ENCODE measurements at places on chromosomes 5 and 9. TPM values are rescaled to one million over a fixed set of nuclear protein-coding genes. Genes with fewer than 3 reads are reported as not detected.
A peak's percentile ranks its signal among the peaks of the same experiment; 100 is the strongest.

- no peaks in the 10 kb centered on the region for H3K36me3 ChIP-seq
- H3K27ac ChIP-seq: peak overlapping the region; percentile 25
- H3K4me3 ChIP-seq: no peak overlapping the region
- H3K27me3 ChIP-seq: no peaks in the 10 kb centered on the region
These were observed 237.4 kb upstream of the PTGER4 start for GRCh38 chr5:40442346-40442745.

DNA sequence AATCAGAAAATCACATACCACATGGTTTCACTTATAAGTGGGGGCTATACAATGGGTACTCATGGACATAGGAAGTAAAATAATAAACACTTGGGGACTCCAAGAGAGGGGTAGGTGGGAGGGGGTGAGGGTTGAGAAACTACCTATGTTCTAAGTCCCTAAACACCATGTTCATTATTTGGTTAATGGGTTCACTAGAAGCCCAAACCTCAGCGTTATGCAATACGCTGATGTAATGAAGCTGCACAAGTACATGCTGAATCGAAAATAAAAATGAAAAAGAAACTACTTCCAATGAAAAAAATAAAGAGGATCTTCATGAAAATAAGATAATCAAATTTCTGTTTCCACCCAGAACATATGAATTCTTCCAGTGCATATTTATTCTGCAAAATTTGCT, 208.5 kb downstream of the TMEM161B start:
- H3K4me1 ChIP-seq: no peaks in the 10 kb centered on the region
- no peaks in the 10 kb centered on the region for H3K27me3 ChIP-seq
- no peak overlapping the region for H3K27ac ChIP-seq
- no peaks in the 10 kb centered on the region for H3K36me3 ChIP-seq
- no peak for DNase-seq

- no peak overlapping the region for H3K27ac ChIP-seq
- no peaks in the 10 kb centered on the region for H3K4me1 ChIP-seq
- no peaks in the 10 kb centered on the region for H3K36me3 ChIP-seq
- no peak for DNase-seq
These were observed 21.6 kb downstream of the PAEP start for GRCh38 chr9:135582966-135583687.

- no peak overlapping the region for H3K4me3 ChIP-seq
- DNase-seq: no peak
- no peak overlapping the region for H3K27ac ChIP-seq
These were observed 3.5 kb downstream of the PRUNE2 start for GRCh38 chr9:76902395-76902794.

DNA sequence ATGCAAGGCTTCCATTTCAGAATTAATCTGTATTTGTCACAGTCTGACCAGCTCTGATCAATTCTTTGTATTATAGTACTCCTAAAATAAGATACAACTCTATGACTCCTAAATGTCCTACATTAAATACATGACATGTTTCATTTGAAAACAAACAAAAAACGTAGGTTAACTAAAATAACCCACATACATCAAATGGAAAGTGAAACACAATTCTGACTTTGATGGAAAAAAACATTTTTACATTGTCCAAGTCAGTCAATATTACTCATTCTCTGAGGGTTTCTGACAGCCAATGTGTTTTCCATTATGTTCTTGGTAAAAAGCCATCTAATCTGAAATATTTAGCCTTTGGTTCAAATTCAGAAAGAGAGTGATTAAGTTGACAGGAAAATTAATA, 8.7 kb downstream of the HMGCS1 start:
- H3K27ac ChIP-seq: no peak overlapping the region
- H3K4me1 ChIP-seq: peaks cover 7% of the 10 kb centered on the region
- H3K27me3 ChIP-seq: no peaks in the 10 kb centered on the region
- no peak for DNase-seq
- no peaks in the 10 kb centered on the region for H3K36me3 ChIP-seq

DNA sequence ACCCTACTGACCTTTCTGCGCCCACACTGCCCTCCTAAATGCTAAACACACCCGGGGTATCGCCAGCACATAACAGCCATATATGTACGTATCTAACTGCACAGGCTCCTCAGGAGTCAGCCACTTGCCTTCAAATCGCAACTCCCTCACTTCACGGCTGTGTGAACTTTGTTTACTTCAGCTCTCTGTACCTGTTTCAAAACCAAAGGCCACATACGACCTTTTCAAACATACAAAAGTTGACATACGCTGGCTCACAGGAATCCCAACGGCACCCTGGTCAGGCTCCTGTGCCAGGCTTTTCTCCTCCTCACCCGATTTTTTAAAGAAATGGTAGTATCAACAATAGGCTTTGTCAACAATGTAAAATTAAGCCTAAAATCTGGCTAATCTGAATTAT, 39.0 kb upstream of the ZNF622 start:
- no peak for DNase-seq
- no peak overlapping the region for H3K27ac ChIP-seq
- no peak overlapping the region for H3K4me3 ChIP-seq
- no peaks in the 10 kb centered on the region for H3K27me3 ChIP-seq
- H3K4me1 ChIP-seq: no peaks in the 10 kb centered on the region

DNA sequence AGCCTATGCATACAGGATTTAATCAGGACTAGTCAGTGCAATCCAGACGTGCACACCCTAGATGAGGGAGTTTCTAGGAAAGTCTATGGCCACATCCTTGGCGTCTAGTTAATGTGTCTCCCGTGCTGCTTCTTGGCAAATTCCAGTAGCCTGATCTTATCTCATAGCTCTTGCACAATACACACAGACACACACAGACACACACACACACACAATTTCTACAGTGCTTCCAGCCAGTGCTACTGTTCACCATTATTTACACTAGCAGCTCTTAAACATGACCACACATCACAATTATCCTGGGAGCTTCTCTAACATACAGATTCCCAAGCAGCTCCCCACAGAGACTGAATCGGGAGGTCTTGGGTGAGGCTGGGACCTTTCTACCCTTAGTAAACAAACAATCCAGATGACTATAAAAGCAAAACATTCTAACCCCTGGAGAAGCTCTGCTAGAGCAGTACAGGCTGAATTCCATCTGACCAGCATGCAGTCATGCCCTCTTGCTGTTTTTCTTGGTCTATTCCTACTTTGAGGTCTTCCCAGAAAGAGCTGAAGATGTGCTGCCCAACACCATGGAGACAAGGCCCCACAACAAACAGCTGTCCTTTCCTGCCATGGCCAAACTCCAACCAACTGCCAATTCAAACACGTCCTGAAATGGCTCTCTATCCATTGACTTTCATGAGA, 236.6 kb downstream of the DEPDC1B start:
- DNase-seq: no peak
- no peak overlapping the region for H3K27ac ChIP-seq
- H3K36me3 ChIP-seq: no peaks in the 10 kb centered on the region
- no peaks in the 10 kb centered on the region for H3K27me3 ChIP-seq
- no peak overlapping the region for H3K4me3 ChIP-seq

DNA sequence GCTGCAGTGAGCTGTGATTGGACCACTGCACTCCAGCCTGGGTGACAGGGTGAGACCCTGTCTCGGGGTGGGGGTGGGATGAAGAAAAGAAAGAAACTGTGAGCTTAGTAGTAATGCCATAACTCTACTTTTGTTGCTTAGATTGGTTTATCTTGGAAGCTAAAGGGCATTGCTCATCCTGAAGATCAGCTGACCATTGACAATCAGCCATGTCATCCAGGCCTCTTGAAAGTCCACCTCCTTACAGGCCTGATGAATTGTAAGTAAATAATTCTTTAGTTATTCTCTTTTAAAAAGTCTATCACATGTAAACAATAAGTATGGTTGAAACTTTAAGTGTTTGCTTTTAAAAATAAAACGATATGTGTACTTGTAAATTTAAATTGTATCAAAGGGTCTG, 11.4 kb downstream of the OCLN start:
- H3K27ac ChIP-seq: no peak overlapping the region
- no peak for DNase-seq
- no peaks in the 10 kb centered on the region for H3K4me1 ChIP-seq

- peak; percentile 36 for DNase-seq
- H3K4me3 ChIP-seq: no peak overlapping the region
- H3K27me3 ChIP-seq: no peaks in the 10 kb centered on the region
- H3K4me1 ChIP-seq: peaks cover 35% of the 10 kb centered on the region
- peaks cover 29% of the 10 kb centered on the region for H3K36me3 ChIP-seq
These were observed 26.2 kb downstream of the RAD23B start for GRCh38 chr9:107309271-107309670.

Gene C5orf46
- not detected for polyA plus RNA-seq

Gene CCDC183
- polyA plus RNA-seq: 0.90 TPM

Gene SPATA31E1
- not detected for polyA plus RNA-seq

Gene BARX1
- polyA plus RNA-seq: not detected

Data from CD4-positive, alpha-beta memory T cell (primary cell).